ENCODE measurements at places on chromosomes 4 and X.

GRCh38 chr4:110742143-110742542, 119.3 kb upstream of the PITX2 start:
- DNase-seq, result no peak

DNA sequence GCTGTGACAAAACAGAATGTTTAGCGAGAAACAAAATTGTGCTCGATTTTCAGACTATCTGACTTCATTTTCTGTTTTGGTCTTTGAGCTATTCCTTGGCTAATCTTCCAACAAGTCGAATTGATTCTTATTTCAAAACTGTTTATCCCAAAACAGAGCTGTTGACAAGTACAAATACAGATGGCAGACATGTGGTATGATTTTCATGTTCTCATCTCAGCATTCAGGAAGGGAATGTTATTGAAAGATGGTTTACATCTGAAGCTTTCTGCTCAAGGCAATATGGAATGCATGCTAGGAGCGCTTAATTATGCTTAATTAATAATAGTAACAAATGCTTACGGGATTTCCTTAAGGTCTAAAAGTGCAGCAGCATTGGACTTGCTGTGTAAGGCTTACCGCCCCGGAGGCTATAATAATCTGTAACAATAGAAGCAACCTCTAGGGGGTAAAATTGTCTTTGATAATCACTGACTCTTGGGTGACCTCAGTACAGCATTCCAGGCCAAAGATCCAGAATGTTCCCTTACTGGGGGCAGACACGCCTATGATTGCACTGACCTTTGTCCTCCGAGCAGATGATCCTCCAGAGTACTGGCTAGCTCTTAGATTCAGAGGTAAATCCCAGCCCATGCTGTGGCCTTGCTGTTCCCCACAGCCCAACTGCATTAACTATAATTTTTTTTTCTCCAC, 16.4 kb downstream of the LSM6 start:
- no peak for DNase-seq

DNA sequence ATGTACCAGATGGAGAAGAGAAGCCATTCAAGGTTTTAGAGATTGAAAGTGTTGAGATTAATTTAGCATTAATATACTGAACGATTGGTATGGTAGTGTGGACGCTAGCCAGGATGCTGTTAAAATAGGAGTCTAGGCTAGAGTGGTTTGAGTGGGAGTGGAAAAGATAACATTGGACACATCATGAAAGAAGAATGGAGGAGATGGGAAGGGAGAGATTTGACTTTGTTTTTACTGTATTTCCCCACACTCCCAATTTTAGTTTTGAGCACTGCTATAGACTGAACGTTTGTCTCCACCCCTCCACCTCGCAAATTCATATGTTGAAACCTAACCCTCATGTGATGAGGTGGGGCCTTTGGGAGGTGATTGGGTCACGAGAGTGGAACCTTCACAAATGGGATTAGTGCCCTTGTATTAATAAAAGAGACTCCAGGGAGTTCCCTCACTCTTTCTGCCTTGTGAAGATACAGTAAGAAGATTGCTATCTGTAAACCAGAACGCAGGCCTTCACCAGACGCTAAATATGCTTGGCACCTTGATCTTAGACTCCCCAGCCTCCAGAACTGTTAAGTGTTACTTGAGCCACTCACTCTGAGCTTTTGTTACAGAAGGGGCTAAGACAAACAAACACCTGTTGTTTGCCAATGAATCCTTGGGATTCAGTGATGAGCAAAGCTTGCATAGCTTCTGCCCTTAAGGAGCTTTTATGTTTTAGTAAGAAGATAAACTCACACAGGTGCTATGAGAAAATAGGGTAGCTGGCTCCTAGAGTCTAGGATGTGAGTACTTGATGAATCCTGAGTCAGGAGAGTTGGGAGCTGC, 25.8 kb downstream of the USP9X start:
- DNase-seq, result no peak

DNA sequence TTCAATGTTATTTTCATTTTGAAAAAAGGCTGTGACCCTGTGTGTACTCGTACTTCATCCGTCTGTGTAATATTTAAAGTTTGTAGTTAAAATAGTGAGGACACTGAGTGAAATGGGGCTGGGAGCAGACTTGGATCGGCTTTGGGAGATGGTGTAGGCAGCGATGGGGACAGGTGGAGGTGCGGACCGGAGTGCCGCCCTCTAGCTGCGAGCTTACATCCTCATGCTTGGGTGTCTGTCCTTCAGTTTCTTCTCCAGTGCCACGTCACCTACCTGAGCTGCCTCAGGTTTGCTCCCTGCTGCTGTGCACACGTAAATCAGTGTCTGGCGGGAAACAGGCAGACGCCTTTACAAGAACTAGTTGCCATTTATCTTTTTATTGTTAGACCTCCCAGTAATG, 146.1 kb downstream of the GPR143 start:
- DNase-seq, result no peak

- no peak for DNase-seq
Measured at GRCh38 chrX:57104406-57104805, 16.9 kb downstream of the SPIN2B start.

GRCh38 chrX:10906866-10907265, 204.3 kb upstream of the HCCS start:
- no peak for DNase-seq

- DNase-seq, result no peak
Measured at GRCh38 chr4:16916719-16917337, 18.4 kb upstream of the LDB2 start.

DNA sequence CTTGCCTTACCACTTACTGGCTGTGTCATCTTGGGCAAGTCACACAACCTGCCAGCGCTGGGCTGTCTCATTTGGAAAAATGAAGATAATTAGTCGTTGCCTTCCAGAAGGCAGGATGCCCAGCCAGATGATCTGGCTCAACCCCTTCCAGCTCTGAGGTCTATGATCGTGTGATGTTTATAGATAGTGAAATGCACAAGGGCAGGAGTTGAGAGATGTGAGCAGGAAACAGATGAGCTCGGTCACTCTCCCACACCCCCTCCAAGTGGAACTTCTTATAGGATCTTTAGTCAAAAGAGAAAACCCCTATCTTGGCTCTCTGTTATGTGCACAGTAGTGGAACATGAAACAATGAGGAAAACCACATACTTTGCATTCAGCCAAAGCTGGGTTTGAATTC, 336.8 kb upstream of the PPARGC1A start:
- DNase-seq, result no peak

Data from thoracic aorta (tissue), 2 donors.